Activated naive CD4-positive, alpha-beta T cell (primary cell): ENCODE measurements at places on chromosomes 12 and 14.

DNA sequence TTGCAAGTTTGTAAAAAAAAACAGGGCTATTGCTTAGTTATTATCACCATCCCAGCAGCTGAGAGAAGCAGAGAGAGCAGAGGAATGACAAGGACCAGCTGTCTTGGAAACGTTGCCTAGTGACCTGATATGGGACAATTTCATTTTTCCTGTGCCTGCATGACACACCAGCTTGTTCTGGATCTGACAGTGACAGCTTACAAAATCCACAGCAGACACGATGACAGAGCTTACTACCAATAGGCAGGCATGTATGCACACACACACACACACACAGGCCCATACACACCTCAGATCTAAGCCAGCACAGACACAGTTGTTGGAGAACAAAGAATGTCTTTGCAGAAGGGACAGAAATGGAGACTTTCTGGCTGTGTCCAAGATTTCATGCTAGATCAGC is 25.4 kb downstream of the HSPB8 start:
- no peak for DNase-seq

- DNase-seq = no peak
Observed at GRCh38 chr12:56098592-56098991, 5.8 kb upstream of the PA2G4 start.

DNA sequence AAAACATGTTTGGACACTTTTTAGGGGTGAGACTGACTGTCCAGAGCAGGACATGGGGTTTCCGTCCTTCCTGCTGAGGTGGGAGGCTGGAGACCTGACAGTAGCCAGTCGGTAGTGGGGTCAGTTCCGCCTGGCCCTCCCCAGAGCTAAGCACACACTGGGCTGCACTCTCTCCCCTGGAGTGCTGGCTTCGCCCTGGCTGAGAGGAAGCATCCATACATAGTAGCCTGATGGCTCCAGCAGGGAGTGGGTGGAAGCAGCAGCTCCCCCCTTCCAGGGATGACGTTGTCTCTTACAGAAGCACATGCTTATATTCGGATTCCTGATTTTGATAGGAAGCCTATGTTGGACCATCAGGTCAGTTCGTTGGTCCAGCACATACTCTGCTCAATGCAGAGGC is 40.4 kb downstream of the SFSWAP start:
- DNase-seq = no peak

DNA sequence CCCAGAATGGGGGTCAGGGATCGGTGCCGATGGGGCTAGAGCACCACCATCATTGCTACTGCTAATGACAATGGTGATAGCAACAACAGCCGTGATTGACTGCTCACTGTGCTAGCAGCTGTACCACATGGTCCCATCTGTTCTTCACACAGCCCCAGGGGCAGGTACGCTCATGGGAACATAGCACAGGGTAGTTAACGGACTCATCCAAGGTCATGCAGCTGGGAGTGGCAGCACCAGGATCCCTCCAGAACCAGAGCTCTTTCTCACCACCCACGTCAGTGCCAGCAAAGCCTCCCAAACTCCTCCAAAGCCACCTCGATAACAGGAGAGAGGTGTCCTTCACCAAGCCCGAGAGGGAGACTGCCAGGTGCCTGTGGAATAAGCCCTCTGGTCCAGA is 11.2 kb upstream of the DYNC1H1 start:
- DNase-seq = no peak

DNA sequence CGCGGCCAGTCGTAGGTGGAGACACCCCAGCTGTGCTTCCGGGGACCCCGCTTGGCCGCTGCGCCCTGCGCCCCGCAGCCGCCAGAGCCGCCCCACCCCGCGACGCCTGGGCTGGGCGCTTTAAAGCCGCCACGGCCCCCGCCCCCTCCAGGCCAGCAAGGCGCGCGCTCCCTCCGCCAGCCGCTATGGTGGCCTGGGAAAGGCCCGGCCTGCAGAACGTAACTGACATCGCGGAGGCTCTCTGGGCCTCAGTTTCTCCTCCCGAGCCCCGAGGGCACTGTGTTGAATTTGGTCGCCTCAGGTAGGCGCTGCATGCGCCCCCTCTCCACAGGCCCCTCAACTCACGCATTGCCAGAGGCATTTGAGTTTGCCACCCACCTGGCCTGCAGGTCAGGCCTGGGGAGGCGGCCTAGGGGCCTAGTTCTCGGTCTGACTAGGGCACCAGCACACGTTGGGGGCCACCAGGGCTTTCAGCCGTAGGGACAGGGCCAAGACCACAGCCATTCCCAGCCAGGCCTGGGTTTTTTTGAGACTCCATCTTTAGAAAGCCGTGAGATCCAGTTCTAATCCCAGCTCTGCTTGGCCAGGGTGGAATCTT is at the start of gene NGB:
Gene NGB (minus strand): TSS at position 94 of the 598 bp plus-strand sequence. CDS start 269 bp downstream, outside the sequence.
- no peak for DNase-seq

- DNase-seq = no peak
Observed at GRCh38 chr14:34111953-34112352, 161.1 kb upstream of the EGLN3 start.

- DNase-seq = no peak
Observed at GRCh38 chr12:79407671-79408622, 282.8 kb downstream of the PAWR start.

GRCh38 chr14:73209953-73210352 is 27.4 kb upstream of the PAPLN start:
- no peak for DNase-seq

DNA sequence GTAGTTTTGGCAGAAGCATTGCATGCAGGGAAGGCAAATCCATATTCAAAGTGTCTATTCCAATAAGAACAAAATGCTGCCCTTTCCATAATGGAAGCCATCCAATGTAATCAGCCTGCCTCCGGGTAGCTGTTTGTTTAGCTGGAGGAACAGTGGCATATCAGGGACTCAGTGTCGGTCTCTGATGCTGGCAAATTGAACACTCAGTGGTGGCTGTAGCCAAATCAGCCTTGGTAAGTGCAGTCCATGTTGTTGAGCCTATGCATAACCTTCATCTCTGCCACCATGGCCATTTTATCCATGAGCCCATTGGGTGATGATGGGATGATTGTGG is 147.8 kb upstream of the MAX start:
- no peak for DNase-seq

DNA sequence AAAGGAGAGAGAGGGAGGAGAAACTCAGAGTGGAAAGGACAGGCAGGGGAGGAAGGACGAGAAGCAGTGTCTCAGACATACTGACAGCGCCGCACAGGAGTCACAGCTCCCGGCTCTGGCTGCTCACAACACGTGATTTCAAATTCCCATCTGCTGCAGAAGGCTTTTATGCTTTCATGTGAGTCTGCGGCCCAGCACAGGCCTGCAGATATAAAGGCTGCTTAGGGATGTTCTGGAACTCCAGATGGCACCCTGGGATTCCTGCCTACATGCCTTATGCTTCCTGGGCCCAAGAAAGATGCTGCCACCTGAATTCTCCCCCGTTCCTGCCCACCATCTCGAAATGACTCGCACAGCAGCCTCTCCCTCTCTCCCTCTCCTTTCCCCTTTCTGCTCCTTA is 89.6 kb downstream of the NUAK1 start:
- no peak for DNase-seq

DNA sequence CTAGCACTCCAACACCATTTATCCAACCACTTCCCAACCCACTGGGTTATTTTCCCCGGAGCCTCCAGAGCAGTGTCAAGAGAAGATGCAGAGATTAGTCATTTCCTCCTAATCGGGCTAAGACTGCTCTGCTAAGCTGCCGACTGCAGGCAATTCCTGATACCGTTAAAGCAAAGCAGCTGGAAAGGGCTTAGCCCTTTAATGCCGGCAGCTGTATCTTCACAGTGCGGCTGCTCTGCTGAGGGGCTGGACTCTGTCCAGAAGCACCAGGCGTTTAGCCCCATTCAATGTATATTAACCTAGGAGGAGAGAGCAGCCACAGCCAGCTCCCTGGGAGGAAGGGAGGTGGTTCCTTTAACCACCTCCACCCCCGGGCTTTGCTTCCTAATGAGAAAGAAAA is 11.1 kb downstream of the AQP6 start:
- no peak for DNase-seq

DNA sequence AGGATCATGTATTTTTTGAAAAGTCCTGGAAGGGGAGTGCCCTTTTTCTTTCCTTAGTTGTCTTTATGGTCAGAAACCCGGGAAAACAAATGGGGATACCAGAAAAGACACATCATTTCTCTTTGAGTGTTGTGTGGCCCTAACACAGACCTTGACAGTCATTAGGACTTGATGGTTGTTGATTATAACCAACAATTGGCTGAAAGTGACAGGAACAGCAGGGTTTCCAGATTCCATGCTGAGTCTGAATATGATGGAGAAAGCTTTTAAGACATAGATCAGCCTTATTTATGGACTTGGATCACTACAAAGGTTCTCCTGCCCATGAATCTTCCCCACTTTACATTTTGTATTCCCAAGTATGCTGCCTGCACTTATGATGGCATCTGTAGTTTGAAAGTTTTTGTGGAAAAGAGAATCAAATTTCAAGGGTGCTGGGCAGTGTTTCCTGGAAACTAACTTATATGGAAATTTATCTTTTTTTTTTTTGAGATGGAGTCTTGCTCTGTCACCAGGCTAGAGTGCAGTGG is 30.4 kb downstream of the POLR3B start:
- DNase-seq = no peak

DNA sequence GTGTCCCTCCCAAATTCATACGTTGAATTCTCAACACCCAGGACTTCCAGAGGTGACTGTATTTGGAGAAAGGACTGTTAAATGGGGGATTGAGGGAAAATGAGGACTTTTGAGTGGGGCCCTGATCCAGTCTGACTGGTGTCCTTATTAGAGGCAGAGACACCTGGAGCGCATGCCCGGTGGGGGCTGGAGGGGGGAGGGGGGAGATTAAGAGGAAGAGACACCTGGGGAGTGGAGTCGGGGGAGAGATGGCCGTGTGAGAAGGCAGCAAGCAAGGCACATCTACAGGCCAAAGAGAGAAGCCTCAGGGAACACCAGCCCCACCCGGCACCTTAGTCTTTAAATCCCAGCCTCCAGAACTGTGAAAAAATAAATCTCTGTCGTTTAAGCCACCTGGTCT is 209.7 kb downstream of the SLC41A2 start:
- no peak for DNase-seq

DNA sequence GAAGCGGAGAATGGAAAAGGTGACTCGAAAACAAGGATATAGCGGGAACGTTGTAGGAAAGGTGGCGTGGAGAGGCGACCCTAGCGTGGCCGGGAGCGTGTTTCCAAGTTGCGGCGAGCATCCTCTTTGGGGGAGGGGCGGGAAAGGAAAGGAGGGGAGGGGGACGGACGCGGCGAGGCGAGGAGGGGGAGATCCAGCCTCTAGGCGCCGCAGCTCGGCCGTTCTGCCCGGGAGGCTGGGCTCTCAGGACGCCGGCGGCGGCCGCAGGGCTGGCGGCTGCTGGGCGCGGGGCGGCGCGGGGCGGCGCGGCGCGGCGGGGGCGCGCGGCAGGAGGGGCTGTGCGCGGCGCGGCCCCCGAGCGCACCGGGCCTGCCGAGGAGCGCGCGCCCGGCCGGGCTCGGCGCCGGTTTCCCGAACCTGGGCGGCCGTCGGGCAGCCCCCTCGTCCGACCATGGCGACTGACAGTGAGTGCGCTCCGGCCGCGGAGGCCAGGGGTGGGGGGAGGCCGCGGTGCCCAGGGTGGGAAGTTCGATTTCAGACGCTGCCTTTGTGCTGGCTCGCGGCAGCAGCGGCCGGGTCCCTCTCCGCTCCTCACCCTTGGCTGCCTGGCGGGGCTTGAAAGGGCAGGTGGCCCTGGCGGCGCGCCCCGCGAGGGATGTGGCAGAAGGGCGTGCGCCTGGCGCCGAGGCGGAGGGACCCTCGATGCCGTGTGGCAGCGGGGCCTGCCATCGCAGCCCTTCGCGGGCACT is 50.3 kb downstream of the SNAPC1 start:
- DNase-seq = no peak

DNA sequence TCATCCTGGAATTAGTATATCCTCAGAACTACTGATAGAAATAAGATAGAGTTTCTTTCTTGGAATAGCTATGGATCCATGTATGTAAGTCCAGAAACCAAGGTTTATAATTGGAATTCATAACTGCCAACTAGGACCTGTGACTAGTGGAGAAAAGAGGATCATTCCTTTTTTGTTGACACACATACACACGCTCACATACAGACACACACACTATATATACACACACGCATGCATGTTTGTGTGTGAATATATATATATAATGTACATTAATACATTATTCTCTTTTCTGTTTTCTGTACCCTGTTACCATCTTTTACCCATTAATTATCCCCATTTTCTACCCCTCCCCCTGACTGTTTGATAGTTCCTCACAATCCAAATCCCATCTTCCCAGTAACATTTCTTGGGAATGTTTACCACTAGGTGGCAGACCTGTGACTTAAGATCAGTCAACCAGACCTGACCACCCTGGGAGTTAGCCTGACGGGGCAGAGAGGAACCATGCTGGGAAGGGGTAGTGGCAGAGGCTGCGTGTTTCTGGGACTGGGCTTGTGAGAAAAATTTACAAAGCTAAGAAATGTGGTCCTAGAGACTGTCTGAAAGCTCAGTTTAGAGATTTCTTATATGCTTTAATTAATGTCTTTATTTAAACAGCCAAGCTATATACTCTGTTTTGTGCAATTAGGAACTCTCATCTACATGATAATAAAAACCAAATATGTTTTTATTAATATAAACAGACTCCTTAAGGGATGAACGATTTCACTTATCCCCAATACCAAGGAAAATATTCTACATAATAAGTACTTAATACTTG is 308.0 kb downstream of the PPFIA2 start:
- DNase-seq = no peak

- DNase-seq = peak; percentile 98
Observed at GRCh38 chr12:46372544-46373300, at the start of gene SLC38A2. Gene SLC38A2, minus strand, starts transcription at chr12:46372773. Its CDS starts 1,480 bp downstream, at chr12:46371293.

DNA sequence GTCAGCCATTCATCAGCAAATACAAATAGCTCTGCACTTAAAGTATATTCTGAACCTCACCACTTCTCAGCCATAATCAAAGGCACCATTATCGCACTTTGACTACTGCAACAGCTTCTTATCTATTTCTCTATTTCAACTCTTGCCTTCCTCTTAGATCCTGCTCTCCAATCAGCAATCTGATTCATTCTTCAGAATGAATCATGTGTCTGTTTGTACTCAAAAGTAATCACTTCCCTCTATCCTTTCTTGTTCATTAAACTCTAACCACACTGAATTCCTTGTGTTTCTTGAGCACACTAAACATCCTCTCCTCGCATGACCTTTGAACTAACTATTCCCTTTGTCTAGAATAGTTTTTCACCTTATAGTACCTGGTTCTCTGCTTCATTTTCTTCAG is 12.8 kb upstream of the OR4E1 start:
- no peak for DNase-seq

DNA sequence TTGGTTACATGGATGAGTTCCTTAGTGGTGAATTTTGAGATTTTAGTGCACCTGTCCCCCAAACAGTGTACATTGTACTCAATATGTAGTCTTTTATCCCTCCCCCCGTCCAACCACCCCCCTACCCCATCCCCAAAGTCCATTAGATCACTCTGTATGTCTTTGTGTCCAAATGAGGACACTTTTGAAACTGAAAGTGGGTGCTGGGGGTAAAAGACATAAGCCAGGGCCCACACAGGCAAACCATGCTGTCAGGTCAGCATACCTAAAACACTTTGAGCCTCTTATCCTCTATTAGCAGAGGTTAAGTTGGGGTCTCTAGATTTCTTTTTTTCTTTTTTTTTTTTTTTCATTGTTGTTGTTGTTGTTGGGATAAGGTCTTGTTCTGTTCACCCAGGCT is 31.3 kb upstream of the KICS2 start:
- no peak for DNase-seq
